ENCODE measurements at places on chromosomes 2 and 18. TPM values are rescaled to one million over a fixed set of nuclear protein-coding genes. Genes with fewer than 3 reads are reported as not detected.

Gene IGFBP2
- total RNA-seq: 99.7 TPM

Gene HRH4
- total RNA-seq: not detected

Gene FLACC1
- 1.0 TPM for total RNA-seq

Gene HNMT
- 43.3 TPM for total RNA-seq

Gene CIDEA
- total RNA-seq: 2.1 TPM

Gene OSR1
- 10.4 TPM for total RNA-seq

Gene EPAS1
- 13.6 TPM for total RNA-seq

Gene KIF1A
- total RNA-seq: 4.7 TPM

Gene PFN4
- not detected for total RNA-seq

Measured in skeletal muscle tissue (tissue), 5 donors.